Stimulated activated CD4-positive, alpha-beta T cell treated with anti-CD3 and anti-CD28 coated beads, TNF-alpha, amount 100 ng/mL, for 1 hour (primary cell): ENCODE measurements at places on chromosomes 7 and 10.

DNA sequence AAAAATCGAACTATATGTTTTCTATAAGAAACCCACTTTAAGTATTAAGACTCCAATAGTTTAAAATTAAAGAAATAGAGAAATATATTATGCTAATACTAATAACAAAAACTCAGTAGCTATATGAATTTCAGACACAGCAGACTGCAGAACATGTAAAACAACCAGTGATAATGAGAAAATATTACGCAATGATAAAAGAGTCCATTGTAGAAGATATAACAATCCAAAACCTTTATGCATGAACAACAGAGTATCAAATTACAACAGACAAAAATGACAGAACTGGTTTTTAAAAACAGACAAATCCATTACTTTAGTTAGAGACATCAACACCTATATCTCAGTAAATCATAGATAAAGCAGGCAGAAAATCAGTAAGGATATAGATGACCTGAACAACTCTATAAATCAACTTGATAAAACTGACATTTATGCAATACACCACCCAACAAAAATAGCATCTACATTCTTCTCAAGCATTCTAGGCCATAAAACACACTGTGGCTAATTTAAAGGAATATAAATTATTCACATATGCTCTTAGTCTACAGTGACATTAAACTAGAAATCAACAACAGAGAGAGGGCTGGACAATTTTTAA, 669.5 kb upstream of the GHITM start:
- no peak for DNase-seq

DNA sequence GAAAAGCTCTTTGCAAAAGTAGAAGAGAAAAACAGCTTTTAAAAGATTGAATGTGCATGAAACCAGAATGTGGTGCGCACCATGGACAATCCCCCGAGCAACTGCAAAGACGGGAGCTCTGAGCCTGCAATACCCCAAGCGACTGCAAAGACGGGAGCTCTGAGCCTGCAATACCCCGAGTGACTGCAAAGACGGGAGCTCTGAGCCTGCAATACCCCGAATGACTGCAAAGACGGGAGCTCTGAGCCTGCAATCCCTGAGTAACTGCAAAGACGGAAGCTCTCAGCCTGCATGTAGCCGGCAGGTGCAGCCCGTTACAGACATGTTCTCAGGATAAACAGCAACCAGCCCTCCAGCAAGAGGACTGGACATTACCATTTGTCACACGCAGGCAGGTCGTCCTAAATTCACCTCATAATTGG, 6.2 kb downstream of the ZNF775 start:
- DNase-seq: no peak

GRCh38 chr10:78838141-78838657, 230.6 kb upstream of the ZMIZ1 start:
- no peak for DNase-seq

DNA sequence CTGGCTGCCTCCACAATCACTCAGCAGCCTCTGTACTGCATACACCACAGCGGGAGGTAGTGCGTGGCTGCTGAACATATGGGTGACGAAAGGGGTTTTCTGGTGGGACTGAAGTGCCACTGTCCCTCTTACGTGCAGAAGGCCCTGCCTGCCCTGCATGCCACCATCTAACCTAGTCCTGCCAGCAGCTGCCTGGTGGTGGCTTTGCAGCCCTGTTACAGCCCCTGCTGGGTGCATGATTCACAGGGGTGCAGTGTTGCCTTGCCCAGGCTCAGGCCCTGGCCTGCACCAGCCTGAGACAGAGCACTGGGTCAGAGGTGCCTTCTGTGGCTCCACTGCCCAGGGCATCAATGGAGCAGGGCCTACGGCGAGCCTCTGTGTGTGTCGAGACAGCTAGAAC, 50.1 kb downstream of the SYPL1 start:
- no peak for DNase-seq

GRCh38 chr7:22008087-22008486, 62.4 kb upstream of the CDCA7L start:
- no peak for DNase-seq
